IPS-NIHi11 (cell line): ENCODE measurements at places on chromosomes 2 and 18.

DNA sequence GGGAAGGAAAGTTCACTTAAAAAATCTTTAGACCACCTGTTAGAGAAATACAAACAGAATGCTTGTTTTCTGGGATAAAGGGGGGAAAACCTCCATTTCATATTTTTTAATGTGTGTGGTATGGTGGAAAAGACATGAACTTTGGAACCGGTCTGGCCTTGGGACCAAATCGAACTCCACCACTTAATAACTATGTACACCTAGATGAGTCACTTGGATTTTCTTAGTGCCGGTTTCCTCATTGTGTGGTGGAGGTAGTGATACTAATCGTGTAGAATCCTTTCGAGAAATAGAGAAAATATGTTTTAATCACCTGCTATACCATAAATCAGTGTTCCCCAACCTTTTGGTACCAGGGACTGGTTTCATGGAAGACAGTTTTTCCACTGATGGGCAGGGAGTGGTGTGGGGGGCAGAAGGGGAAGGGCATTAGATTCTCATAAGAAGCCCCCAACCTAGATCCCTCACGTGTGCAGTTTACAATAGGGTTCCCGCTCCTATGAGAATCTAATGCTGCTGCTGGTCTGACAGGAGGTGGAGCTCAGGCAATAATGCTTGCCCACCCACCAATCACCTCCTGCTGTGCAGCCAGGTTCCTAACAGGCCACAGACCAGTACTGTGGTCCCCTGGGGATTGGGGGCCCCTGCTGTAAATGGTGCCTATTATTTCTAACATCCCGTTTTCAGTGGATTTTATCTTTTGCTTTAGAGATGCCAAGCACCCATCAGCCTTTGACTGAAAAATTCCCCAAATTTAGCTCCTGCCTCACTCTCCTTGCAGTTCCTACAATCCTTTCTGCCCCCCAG is 308.8 kb downstream of the PRKCE start:
- DNase-seq, result no peak

GRCh38 chr2:230219419-230220331 is at the start of gene SP110:
Gene SP110, minus strand, starts transcription at chr2:230219984. Its CDS starts 3,057 bp downstream, at chr2:230216927.
- peak; percentile 62 for DNase-seq

DNA sequence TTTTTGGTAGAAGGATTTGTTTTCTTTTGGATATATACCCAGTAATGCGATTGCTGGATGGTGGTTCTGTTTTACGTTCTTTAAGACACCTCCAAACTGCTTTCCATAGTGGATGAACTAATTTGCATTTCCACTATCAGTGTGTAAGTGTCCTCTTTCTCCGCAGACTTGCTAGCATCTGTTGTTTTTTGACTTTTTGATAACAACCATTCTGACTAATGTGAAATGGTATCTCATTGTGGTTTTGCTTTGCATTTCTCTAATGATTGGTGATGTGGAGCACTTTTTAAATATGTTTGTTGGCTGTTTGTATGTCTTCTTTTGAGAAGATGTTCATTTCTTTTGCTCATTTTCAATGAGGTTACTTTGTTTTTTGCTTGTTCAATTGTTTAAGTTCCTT is 260.9 kb upstream of the CWC22 start:
- no peak for DNase-seq

GRCh38 chr2:200467806-200468681 is 41.8 kb downstream of the KCTD18 start:
- DNase-seq, result no peak

GRCh38 chr2:99936065-99936464 is 206.3 kb downstream of the AFF3 start:
- no peak for DNase-seq

GRCh38 chr2:101693991-101694588 is 3.4 kb upstream of the MAP4K4 start:
- DNase-seq, result no peak

- DNase-seq, result no peak
Measured at GRCh38 chr2:176080540-176081375, 3.0 kb downstream of the EVX2 start.

- no peak for DNase-seq
Measured at GRCh38 chr2:19380532-19380931, 22.1 kb upstream of the OSR1 start.

GRCh38 chr2:71852141-71852711 is 295.4 kb downstream of the CYP26B1 start:
- no peak for DNase-seq

DNA sequence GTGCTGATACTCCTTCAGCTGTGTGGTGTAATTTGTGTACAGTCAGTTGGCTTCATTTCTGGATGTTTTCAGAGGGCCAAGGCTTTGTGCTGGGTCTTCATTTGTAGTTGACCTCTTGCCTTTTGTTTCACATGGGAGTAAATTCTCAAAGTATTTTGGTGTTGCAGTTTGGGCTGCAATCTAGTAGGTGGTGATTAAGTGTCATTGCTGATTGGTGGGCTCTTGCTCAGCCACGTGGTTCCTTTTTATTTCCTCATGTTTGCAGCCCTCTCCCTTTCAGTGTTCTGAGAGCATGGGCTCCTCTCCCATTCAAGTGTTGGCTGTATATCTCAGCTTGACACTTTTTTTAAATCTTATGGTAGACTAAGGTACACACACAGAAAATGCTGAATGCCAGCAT is 96.8 kb downstream of the SNTG2 start:
- DNase-seq, result no peak

DNA sequence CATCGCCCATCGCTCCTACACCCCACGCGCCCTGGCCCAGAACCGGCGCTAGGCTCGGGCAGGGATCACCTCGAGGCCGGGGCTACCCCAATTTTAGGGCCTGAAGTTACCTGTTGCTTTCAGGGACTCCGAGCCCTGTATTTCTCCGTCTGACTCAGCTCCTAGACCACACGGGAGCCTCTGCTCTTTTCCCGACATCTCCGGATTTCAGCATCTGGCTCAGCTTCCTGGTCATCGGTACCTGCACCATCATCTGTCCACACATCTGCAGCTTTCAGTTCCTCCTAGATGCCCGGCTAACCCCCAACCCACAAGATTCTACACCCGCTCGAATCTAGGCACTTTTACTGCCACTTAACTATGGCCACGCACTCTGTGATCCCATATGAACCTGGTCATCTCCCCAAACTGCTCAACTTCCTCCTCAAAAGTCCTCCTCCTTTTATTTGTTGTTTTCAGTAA is 12.1 kb upstream of the HMSD start:
- DNase-seq, result no peak

DNA sequence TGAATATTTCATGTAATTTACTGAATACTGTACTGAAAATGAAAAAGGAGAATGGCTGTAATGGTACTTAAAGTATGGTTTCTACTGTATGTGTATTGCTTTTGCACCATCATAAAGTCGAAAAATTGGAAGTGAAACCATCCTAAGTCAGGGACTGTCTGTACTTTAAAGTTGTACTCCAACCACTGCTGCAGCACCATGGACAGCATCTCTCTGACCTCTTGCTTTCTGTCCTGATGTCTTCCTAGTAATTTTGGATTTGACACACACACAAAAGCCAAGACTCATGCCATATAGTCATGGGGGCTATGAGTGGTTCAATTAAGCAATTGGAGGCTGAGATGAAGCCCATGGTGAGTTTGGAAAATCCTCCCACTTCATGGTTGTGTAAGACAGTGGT is 256.3 kb upstream of the PKDCC start:
- peak; percentile 55 for DNase-seq

GRCh38 chr2:111986116-111986900 is 68.8 kb upstream of the TMEM87B start:
- DNase-seq, result no peak

GRCh38 chr2:46066601-46067000 is 230.6 kb upstream of the EPAS1 start:
- no peak for DNase-seq

DNA sequence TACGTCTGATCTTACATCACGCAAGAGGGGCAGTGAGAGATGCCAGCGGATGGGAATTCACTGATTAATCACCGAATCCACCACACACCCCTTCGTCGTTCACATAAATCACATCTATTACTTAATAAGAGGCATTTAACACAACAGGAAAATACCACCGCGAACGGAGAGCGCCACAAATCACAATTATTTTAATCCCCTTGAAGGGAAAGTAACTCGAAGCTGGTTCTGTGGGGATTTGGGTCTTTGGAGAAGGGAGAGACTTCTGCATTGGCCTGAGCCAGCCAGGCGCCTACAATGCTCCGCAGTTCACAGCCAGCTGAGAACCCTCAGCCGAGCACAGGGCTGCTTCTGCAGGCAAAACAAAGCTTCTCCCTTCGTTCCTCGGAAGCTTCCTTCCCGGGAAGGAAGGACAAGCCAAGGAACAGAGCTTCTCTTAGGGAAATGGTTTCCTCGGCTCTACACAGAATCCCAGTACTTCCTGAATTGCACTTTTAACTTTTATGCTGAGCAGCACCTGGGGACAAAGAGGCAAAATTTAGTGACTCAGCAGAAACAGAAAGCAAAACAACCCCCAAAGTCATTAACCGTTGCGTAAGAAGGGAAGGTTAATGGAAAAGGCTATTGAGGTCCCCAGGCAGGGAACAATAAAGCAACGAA is at the start of gene LRP1B:
Gene LRP1B, minus strand, starts transcription at position 7 of the 660 bp plus-strand sequence. CDS start 287 bp downstream, outside the sequence.
- DNase-seq, result peak; percentile 36

- DNase-seq, result no peak
Measured at GRCh38 chr2:88057437-88057844, 1.9 kb upstream of the KRCC1 start.

DNA sequence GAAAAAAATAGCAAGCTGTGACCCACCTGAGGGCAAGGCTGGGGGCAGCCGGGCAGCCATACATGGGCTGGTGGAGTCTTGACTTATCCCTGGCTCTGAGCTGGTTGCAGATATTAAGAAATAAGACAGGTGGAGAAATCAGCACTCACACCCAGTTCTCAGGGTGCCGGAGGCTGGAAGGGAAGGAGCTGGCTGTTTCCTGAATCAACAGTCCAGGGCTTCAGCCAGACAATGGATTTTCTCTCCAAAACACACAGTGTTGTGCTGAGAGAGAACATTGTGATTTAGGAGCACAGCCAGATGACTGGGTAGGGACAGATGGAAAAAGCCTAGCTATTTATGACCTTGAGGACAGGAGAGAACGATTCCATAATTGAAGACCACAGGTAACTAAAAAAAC is 208.8 kb downstream of the LDLRAD4 start:
- DNase-seq, result no peak

DNA sequence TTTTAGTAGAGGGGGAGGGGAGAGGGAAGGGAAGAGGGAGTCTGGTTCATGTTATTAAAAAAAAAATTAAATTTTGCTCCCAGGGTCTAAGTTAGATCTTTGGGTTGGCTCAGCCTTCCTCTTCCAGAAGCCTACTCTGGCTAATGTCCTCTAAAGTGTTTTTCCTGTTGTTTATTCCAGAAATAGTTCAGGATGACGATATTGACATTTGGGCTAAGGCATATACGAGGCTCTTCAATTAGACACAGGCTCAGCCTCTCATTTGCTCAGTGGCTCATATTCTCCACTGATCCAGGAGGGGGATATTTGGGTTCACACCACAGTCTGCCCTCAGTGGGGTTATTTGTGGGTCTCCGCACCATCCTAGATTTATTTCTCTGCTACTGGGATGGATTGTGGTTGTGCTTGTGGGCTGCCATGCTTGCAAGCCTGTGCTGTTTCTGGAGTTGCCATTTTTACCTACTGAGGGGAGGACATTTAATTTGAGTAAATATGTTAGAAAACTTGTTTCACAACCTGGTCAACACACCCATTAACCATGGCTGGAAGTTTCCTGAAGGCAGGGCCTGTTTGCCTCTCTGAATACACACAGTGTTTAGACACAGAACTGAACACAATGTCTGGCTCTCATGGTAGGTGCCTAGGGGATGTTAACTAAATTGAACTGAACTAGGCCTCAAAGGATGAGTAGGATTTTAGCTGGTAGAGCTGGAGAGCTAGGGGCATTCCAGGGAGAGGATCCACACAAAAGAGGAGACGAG is 257.5 kb upstream of the EPAS1 start:
- DNase-seq, result no peak

DNA sequence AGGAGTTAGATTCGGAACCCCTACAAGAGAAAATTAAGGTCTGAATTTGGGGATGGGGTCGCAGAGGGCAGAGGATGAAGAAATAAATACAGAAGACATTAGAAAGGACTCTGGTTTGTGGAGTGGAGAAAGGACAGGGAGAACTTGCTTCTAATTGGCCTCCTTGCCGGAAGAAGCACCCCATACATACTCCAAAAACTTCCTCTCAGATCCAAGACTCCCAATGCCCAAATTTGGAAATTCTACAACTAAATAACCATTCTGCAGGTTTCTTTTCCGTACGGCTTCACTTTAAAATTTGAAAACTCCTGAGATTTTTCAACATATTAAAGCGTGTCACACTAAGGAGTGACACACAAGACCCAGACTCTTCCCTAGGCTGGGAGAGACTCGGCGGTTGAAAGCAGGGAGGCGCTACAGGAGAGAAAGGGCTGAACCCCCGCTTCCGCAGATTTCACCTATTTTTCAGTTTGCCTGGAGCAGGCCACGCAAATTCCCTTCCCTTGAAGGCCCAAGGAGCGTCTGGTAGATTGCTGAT is 478 bp downstream of the CLHC1 start:
- DNase-seq, result peak; percentile 47

GRCh38 chr2:239654266-239654665 is 253.4 kb upstream of the HDAC4 start:
- DNase-seq, result no peak

- no peak for DNase-seq
Measured at GRCh38 chr2:216870508-216871332, 10.9 kb upstream of the TNP1 start.

GRCh38 chr18:48531908-48532307 is 6.9 kb upstream of the CTIF start:
- no peak for DNase-seq

GRCh38 chr2:182883451-182883850 is 17.0 kb upstream of the FRZB start:
- no peak for DNase-seq

GRCh38 chr2:108607706-108608301 is 73.5 kb downstream of the LIMS1 start:
- DNase-seq, result no peak

DNA sequence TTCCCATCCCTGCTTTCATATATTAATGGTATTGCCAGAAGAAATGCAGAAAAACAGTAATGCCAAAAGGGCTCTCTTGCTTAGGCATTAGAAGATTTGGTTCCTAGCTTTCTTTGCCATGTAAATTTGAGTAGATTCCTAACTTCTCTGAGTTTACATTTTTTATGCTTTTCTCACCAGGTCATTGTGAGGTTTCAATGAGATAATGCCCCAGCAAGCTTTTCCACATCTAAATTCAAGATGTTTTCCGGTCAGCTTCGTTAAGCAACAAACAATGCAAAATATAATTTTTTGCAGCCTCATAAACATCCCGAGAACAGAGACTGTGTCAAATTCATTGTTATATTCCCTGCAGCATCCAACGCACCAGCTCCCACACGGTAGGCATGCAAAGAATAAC is 44.9 kb downstream of the NCKAP5 start:
- DNase-seq, result no peak
